Karpas-422 (cell line): ENCODE measurements at places on chromosomes 6 and 20. TPM values are rescaled to one million over a fixed set of nuclear protein-coding genes. Genes with fewer than 3 reads are reported as not detected.

The TEAD3 gene
- not detected in 2 replicates for total RNA-seq

The SPTLC3 gene
- not detected in 2 replicates for total RNA-seq

DNA sequence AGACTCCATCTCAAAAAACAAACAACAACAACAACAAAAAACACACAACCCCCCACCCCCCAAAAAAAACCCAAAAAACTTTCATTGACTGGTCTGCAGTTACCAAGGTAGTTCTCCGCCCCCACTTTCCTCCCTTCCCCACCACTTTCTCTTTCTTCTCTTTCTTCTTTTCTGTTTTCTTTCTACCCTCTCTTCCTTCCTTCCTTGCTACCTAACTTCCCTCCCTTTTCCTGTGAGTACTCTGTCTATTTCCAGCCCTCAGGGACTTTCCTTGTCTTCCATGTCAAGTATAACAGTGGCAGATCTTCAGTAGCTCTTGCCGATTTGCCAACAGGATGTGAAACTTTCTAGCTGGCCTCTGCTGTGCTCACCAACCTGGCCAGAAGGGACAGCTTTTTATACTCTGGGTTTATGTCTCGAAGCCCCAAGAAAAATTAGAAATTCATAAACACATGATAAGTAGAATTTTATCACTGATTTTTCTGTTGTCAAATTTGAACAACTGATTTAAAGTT lies 399.5 kb downstream of the QKI start:
- no peak overlapping the region for H3K4me3 ChIP-seq
- no peak for DNase-seq
- no peak overlapping the region for H3K27ac ChIP-seq
- H3K4me1 ChIP-seq = no peaks in the 10 kb centered on the region
- H3K36me3 ChIP-seq = no peaks in the 10 kb centered on the region
- no peaks in the 10 kb centered on the region for H3K27me3 ChIP-seq

GRCh38 chr6:161117942-161118341 lies 126.4 kb downstream of the MAP3K4 start:
- H3K4me3 ChIP-seq = no peak overlapping the region
- no peak overlapping the region for H3K27ac ChIP-seq
- peaks cover 16% of the 10 kb centered on the region; the same call in 1 of the 2 replicates for H3K36me3 ChIP-seq
- H3K4me1 ChIP-seq = no peaks in the 10 kb centered on the region

DNA sequence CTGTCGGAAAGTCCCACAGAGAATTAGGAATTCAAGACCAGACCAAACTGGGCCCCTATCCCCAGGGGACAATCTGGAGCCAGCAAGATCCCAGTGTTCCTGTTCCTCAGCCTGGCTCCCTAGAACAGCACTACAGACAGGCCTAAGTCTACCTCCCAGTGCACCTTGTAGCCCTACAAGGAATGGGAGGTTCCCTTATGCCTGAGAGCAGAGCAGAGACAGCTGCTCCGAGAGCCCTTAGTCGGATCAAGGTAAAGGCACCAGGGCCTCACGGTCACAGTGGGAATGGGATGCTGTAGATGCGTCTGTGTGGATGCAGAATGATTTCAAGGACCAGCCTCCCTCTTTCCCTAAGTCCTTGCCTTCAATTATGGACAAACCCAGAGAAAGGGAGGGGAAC lies 204.5 kb upstream of the STXBP5 start:
- H3K36me3 ChIP-seq = no peaks in the 10 kb centered on the region
- no peak overlapping the region for H3K27ac ChIP-seq
- no peak for DNase-seq
- no peaks in the 10 kb centered on the region for H3K4me1 ChIP-seq
- H3K4me3 ChIP-seq = no peak overlapping the region

The PARD6B gene
- 2.6 and 5.9 TPM in 2 replicates for total RNA-seq

- no peak for DNase-seq
- no peak overlapping the region for H3K27ac ChIP-seq
- H3K36me3 ChIP-seq = no peaks in the 10 kb centered on the region
- H3K4me1 ChIP-seq = no peaks in the 10 kb centered on the region
- H3K27me3 ChIP-seq = peaks cover 2% of the 10 kb centered on the region; the same call in 1 of the 2 replicates
Observed at GRCh38 chr6:40376113-40376650, 211.0 kb downstream of the LRFN2 start.

DNA sequence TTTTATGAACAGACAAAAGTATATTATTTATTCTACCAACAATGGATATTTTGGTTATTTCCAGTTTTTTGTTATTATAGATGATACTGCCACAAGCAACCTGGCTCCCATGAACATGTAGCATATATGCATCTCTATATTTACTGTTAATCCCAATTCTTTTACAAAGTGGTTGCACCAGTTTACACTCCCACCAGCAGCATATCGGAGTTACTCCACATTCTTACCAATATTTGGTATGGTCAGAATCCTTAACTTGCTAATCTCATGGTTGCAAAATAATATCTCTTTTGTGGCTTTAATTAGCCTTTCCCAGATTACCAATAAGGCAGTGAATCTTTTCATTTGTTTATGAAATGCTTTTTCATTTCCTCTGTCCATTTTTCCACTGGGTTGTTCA lies 137.6 kb upstream of the CDYL start:
- no peaks in the 10 kb centered on the region for H3K36me3 ChIP-seq
- no peak for DNase-seq
- 0 out of 2 replicates have a peak, but pooled peaks cover 2% of the 10 kb centered on the region for H3K27me3 ChIP-seq
- H3K4me1 ChIP-seq = no peaks in the 10 kb centered on the region

GRCh38 chr20:5552154-5552553 lies 198.0 kb upstream of the SHLD1 start:
- H3K27ac ChIP-seq = no peak overlapping the region
- H3K36me3 ChIP-seq = no peaks in the 10 kb centered on the region; the same call in 1 of the 2 replicates
- H3K4me3 ChIP-seq = no peak overlapping the region
- DNase-seq = no peak

GRCh38 chr6:142241061-142241460 lies 60.7 kb upstream of the ADGRG6 start:
- H3K27me3 ChIP-seq = no peaks in the 10 kb centered on the region
- H3K4me1 ChIP-seq = no peaks in the 10 kb centered on the region
- H3K4me3 ChIP-seq = no peak overlapping the region
- no peak overlapping the region for H3K27ac ChIP-seq

The OR12D2 gene
- total RNA-seq = not detected in 2 replicates

GRCh38 chr6:98566126-98566525 lies 268.2 kb upstream of the POU3F2 start:
- H3K4me3 ChIP-seq = no peak overlapping the region
- no peak overlapping the region for H3K27ac ChIP-seq
- no peaks in the 10 kb centered on the region for H3K4me1 ChIP-seq

The RXRB gene
- total RNA-seq = 26.2 and 31.1 TPM in 2 replicates

DNA sequence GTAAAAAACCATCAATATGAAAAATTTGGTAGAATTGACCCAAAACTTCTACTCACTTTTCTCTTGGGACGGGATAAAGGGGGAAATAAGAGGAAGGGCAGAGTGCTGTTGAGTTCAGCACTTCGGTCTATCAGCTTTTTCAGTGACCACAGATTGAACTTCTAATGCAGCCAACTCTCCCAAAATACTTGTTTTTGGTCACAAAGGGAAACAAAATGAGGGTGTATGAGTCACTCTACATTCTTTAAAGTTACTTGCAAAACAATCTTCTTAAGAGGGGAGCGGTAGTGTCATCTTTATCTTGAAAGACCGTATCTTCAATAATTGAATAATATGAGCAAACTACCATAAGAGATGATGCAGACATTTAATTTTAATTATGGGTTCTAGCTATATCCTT lies 661.3 kb downstream of the CD109 start:
- no peaks in the 10 kb centered on the region for H3K27me3 ChIP-seq
- no peaks in the 10 kb centered on the region for H3K4me1 ChIP-seq
- H3K4me3 ChIP-seq = no peak overlapping the region
- no peak overlapping the region for H3K27ac ChIP-seq
- H3K36me3 ChIP-seq = no peaks in the 10 kb centered on the region
- DNase-seq = no peak

- no peak overlapping the region for H3K27ac ChIP-seq
- H3K4me3 ChIP-seq = no peak overlapping the region
- DNase-seq = no peak
- H3K36me3 ChIP-seq = no peaks in the 10 kb centered on the region
Observed at GRCh38 chr20:59577809-59578435, 26.4 kb upstream of the PHACTR3 start.

- peaks cover 21% of the 10 kb centered on the region for H3K4me1 ChIP-seq
- H3K36me3 ChIP-seq = no peaks in the 10 kb centered on the region
- no peak overlapping the region for H3K27ac ChIP-seq
- H3K27me3 ChIP-seq = no peaks in the 10 kb centered on the region
- no peak overlapping the region for H3K4me3 ChIP-seq
Observed at GRCh38 chr6:135012764-135013163, 41.9 kb downstream of the HBS1L start.

The NRSN1 gene
- total RNA-seq = 0.30 TPM in 1 of 2 replicates, not detected in the other

The CBLN4 gene
- total RNA-seq = not detected in 2 replicates

DNA sequence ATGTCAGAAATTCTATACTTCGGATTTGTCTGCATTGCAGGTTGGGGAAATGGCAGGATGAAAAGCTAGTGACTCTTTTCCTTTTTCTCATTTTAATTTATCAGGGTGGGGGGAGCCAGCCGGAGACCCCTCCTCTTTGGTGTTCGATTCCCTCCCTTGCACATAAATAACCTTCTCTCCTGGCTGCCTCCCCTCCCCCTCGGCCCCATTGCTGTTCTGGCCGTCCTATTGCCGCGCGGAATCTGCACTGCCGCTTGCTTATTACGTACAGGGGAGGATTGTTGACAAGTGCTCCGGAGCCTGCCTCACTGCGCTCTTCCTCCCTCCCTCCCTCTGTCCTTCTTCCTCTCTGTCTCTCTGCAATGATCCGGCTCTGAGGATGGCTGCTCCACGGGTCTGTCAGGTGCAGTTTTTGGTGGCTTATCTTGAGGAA lies 154.7 kb downstream of the JARID2 start:
- H3K36me3 ChIP-seq = no peaks in the 10 kb centered on the region
- no peak overlapping the region for H3K27ac ChIP-seq
- H3K4me1 ChIP-seq = no peaks in the 10 kb centered on the region
- no peaks in the 10 kb centered on the region for H3K27me3 ChIP-seq
- H3K4me3 ChIP-seq = no peak overlapping the region
- no peak for DNase-seq

The CST5 gene
- not detected in 2 replicates for total RNA-seq

The OR2B6 gene
- not detected in 2 replicates for total RNA-seq

- H3K4me1 ChIP-seq = peaks cover 46% of the 10 kb centered on the region
- no peaks in the 10 kb centered on the region for H3K27me3 ChIP-seq
Observed at GRCh38 chr6:52499026-52499425, 77.8 kb downstream of the TRAM2 start.

GRCh38 chr20:24765316-24766142 lies 183.5 kb upstream of the CST7 start:
- H3K27ac ChIP-seq = no peak overlapping the region
- H3K36me3 ChIP-seq = no peaks in the 10 kb centered on the region
- DNase-seq = no peak
- no peaks in the 10 kb centered on the region for H3K27me3 ChIP-seq

DNA sequence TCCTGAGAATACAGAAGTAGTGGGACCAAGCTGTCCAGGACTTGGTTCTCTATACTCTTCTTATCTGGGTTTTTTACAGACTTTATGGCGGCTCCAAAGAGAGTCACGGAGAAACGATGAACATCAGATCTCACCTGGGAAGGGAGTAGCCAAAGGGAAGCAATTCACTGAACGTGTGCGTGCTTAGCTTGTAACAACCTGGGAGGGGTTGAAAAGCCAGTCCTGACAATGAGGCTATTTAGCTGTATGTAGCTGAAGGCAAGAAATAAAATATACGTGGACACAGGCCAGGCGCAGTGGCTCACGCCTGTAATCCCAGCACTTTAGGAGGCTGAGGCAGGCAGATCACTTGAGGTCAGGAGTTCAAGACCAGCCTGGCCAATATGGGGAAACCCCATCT lies 18.2 kb upstream of the RBL1 start:
- H3K27me3 ChIP-seq = no peaks in the 10 kb centered on the region
- H3K27ac ChIP-seq = no peak overlapping the region
- H3K36me3 ChIP-seq = no peaks in the 10 kb centered on the region
- no peak for DNase-seq
- H3K4me3 ChIP-seq = no peak overlapping the region

DNA sequence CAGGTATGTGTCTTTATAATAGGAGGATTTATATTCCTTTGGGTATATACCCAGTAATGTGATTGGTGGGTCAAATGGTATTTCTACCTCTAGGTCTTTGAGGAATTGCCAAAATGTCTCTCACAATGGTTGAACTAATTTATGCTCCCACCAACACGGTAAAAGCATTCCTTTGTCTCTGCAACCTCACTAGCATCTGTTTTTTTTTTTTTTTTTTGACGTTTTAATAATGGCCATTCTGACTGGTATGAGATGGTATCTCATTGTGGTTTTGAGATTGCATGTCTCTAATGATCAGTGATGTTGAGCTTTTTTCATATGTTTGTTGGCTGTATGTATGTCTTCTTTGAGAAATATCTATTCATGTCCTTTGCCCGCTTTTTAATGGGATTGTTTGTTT lies 144.9 kb upstream of the RGS17 start:
- DNase-seq = no peak
- no peaks in the 10 kb centered on the region for H3K27me3 ChIP-seq
- H3K4me3 ChIP-seq = no peak overlapping the region
- no peaks in the 10 kb centered on the region for H3K4me1 ChIP-seq

The MRAP2 gene
- not detected in 2 replicates for total RNA-seq

The CTAGE9 gene
- not detected in 2 replicates for total RNA-seq

DNA sequence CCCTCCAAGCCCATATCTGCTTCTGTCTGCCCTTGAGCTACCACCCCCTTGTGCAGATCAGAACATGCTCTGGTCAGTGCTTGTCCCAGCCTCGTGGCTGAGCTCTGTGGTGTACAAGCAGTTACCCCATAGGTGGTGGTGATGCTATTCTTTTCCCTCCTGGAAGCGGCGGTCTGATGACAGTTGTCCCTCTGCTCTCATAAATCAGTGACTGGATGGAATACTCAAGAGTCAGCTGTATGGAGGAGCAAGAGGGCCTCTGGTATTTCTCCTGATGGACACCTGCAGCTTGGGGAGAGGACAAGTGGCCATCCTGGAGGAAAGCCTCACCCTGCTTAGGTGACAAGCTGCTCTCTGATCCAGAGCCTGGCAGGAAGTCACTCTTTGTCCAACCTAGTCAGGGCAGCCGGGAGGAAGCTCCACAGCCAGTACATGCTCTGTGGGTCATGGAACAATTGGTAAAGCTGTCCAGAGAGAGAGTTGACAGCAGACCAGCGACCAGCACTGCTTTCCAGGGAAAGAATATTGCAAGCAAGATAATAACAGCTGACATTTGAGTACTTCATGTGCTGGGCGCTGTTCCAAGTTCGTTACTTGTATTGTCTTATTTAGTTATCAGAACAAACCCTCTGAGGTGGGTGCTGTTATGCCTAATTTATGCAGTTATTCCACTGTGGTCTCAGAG lies 47.1 kb downstream of the SCAND1 start:
- H3K27me3 ChIP-seq = no peaks in the 10 kb centered on the region
- no peak overlapping the region for H3K27ac ChIP-seq
- no peaks in the 10 kb centered on the region for H3K4me1 ChIP-seq

The BPI gene
- total RNA-seq = not detected in 2 replicates

- no peak for DNase-seq
- no peaks in the 10 kb centered on the region for H3K4me1 ChIP-seq
- no peak overlapping the region for H3K4me3 ChIP-seq
- no peak overlapping the region for H3K27ac ChIP-seq
- H3K36me3 ChIP-seq = no peaks in the 10 kb centered on the region
Observed at GRCh38 chr6:148416330-148416965, 73.8 kb downstream of the SASH1 start.

GRCh38 chr6:7073821-7074525 lies 33.8 kb upstream of the RREB1 start:
- no peaks in the 10 kb centered on the region for H3K36me3 ChIP-seq
- no peak overlapping the region for H3K4me3 ChIP-seq
- no peak for DNase-seq
- H3K27ac ChIP-seq = no peak overlapping the region
- no peaks in the 10 kb centered on the region for H3K4me1 ChIP-seq
- H3K27me3 ChIP-seq = no peaks in the 10 kb centered on the region

- H3K27ac ChIP-seq = no peak overlapping the region
- DNase-seq = no peak
- H3K4me3 ChIP-seq = no peak overlapping the region
- no peaks in the 10 kb centered on the region for H3K27me3 ChIP-seq
- H3K36me3 ChIP-seq = no peaks in the 10 kb centered on the region
Observed at GRCh38 chr6:123902738-123903313, 99.2 kb downstream of the NKAIN2 start.

The RAET1L gene
- total RNA-seq = not detected in 2 replicates
